ENCODE measurements at places on chromosomes 7 and 10.

DNA sequence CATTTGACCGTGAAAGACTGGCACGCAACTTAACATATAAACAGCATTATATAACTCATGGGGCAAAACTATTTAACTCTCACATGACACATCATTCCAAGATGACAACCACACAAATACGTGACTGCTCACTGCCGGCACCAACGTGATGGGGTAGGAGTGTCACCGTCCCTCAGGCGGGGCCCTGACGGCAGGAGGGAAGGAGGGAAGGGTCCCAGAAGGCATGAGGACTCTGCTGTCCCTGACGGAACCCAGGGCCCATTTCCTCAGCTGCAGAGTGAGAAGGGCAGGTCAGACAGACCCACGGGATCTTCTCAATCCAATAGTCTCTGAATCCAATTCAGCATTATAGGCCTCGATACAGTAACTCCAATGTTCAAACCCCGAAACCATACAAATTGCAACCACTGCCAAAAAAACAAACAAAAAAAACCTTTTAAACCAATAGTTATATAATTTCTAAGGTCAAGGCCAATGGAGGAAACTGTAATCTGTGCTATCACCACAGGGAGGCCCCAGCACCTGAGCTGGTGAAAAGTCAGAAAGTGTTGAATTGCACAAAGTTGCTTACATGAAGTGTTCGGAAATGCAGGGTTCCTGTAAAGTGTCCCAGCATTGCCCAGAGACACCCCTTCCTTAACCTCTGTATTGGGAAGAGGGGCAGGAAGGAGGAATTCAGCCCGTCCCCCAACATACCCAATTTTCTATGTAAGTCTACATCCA is 137.4 kb downstream of the TNS3 start:
- H3K36me3 ChIP-seq = peaks cover 25% of the 10 kb centered on the region
- no peak overlapping the region for H3K4me3 ChIP-seq
- H3K4me1 ChIP-seq = peaks cover 60% of the 10 kb centered on the region
- no peak overlapping the region for H3K27ac ChIP-seq
- DNase-seq = peak; percentile 24

- DNase-seq = no peak
- no peaks in the 10 kb centered on the region for H3K4me1 ChIP-seq
- H3K36me3 ChIP-seq = no peaks in the 10 kb centered on the region
- no peak overlapping the region for H3K4me3 ChIP-seq
Measured at GRCh38 chr10:132163278-132163765, 23.4 kb upstream of the DPYSL4 start.

DNA sequence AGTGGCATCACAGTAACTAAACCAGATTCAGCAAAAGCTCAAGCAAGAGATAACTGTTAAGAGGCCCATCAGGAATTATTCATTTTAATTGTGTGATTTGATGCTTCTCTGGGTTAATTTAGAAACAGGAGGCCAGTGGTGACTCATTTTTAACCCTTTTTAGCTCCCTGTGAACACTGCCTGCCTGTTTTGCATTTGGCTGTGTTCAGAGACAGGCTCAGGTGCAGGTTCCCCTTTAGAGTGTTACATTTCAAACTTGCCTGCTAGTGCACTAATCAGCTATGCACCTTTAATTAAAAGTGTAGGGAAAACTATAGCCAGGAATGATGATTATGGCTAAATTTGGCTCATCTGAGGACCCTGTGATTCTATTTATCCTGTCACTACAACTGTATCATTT is 6.5 kb downstream of the STAMBPL1 start:
- DNase-seq = no peak
- no peak overlapping the region for H3K4me3 ChIP-seq
- no peak overlapping the region for H3K27ac ChIP-seq
- H3K4me1 ChIP-seq = peaks cover 93% of the 10 kb centered on the region

- no peak for DNase-seq
- H3K4me1 ChIP-seq = no peaks in the 10 kb centered on the region
- H3K27ac ChIP-seq = no peak overlapping the region
Measured at GRCh38 chr7:155759740-155760430, 52.4 kb downstream of the SHH start.

GRCh38 chr10:57627642-57628178 is 640.0 kb downstream of the IPMK start:
- H3K27ac ChIP-seq = no peak overlapping the region
- no peaks in the 10 kb centered on the region for H3K36me3 ChIP-seq
- H3K27me3 ChIP-seq = no peaks in the 10 kb centered on the region
- no peak for DNase-seq

- peaks cover 19% of the 10 kb centered on the region for H3K4me1 ChIP-seq
- no peak overlapping the region for H3K4me3 ChIP-seq
- H3K36me3 ChIP-seq = no peaks in the 10 kb centered on the region
- no peak for DNase-seq
- H3K27me3 ChIP-seq = peaks cover 4% of the 10 kb centered on the region
Measured at GRCh38 chr7:136033413-136034031, 56.4 kb upstream of the MTPN start.

- no peak overlapping the region for H3K4me3 ChIP-seq
- peaks cover 1% of the 10 kb centered on the region for H3K27me3 ChIP-seq
- no peak overlapping the region for H3K27ac ChIP-seq
- H3K4me1 ChIP-seq = no peaks in the 10 kb centered on the region
Measured at GRCh38 chr7:141003172-141004065, 11.3 kb downstream of the MRPS33 start.

- H3K4me1 ChIP-seq = peaks cover 10% of the 10 kb centered on the region
- no peak for DNase-seq
- H3K27ac ChIP-seq = no peak overlapping the region
- peaks cover 8% of the 10 kb centered on the region for H3K27me3 ChIP-seq
Measured at GRCh38 chr7:107023522-107024151, 20.9 kb upstream of the PRKAR2B start.

GRCh38 chr10:21926358-21926925 is 77.1 kb downstream of the DNAJC1 start:
- peak overlapping the region; percentile 77 for H3K27ac ChIP-seq
- H3K27me3 ChIP-seq = no peaks in the 10 kb centered on the region
- peaks cover 37% of the 10 kb centered on the region for H3K4me1 ChIP-seq

DNA sequence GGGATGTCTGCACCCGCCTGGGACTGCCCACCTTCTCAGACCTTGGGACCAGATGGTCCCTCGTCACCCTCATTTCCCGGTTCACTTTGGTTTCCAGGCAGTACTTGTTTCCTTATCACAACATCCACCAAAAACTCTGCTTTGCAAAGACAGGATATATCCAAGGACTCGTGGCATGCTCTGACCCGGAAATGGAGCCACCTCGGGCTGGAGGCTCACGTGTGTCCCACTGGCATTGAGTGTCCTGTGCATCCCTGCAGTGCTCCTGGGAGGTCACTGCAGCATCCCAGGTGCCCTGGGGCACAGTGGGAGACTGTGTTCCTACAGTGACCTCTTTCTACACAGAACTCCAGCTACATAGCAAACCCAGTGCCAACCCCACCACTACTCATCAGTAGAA is 611.9 kb upstream of the FOXK1 start:
- H3K27ac ChIP-seq = no peak overlapping the region
- H3K36me3 ChIP-seq = no peaks in the 10 kb centered on the region
- DNase-seq = no peak
- no peaks in the 10 kb centered on the region for H3K4me1 ChIP-seq
- peaks cover 3% of the 10 kb centered on the region for H3K27me3 ChIP-seq
- H3K4me3 ChIP-seq = no peak overlapping the region

DNA sequence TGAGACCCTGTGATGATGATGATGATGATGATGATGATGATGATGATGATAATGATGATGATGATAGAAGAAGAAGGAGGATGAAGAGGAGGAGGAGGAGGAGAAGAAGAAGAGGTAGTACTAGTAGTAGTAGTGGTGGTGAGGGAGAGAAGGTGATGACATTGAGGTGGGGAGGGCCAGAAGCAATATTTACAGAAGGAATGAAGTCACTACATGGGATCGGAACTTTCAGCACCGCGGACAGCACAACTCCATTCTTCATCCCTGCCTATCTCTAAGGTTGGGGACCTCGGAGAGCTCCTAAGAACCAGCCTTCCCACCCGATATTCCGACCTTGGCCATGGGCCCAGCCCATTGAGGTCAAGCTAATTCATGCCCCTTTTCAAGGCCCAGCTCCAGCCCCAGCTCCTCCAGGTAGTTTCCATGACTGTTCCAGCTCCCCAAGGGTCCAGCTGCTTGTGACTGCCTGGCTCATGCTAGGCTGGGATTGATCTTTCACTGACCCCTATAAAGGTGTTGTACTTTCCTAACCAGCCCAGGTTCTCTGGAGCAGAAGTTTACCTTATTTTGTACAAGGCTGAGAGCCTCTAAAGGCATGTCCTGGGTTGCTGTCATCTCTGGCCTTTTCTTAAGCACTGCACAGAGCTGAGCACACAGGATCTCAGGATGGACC is 10.3 kb downstream of the CRHR2 start:
- H3K36me3 ChIP-seq = no peaks in the 10 kb centered on the region
- peaks cover 21% of the 10 kb centered on the region for H3K27me3 ChIP-seq
- DNase-seq = peak; percentile 41

DNA sequence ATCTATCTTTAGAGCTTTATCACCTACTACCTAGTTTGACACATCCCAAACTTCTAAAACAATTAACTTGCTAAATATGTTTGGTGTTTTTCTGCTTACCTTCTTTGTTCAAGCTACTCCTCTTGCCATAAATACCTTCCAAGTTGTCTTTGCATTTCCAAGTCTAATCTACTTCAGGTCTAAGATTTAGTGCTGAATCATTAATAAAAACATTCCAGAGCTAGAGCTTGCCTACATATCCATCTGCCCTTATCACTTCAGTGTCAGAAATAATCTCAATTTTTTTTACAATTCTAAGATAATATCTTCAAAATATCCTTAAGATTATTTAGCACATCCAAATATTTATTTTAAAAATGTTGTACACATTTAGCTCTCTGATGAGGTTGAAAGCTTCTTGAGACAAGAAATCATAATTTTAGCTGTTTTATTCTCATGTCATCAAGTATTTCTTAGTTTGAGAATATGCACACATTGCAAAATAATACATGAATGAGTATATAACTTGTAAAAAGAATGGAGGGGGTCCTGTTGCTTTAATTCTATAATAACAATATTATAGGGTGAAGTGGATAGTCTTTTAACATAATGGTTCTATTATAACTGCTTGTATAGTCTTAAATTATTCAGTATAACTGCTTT is 466.3 kb downstream of the SEMA3D start:
- H3K4me3 ChIP-seq = peak overlapping the region; percentile 12
- no peak for DNase-seq
- H3K36me3 ChIP-seq = peaks cover 41% of the 10 kb centered on the region
- no peaks in the 10 kb centered on the region for H3K27me3 ChIP-seq

DNA sequence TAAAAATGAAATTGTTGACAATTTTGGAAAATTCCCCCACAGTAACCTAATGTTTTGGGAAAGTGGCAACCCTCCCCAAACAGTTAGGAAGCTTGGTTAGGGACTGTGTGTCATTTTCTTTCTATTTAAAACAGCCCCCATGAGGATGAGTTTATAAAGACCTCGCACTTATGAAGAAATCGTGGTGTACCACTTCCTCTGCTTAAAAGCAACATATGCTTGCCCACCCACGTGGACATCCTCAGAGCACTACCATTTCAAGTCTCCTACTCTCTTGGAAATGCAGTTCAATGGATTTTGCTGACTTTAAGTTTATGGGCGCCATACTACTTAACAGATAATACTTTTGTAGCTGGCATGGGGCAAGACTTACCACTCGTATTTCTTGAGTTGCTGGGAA is 223.8 kb downstream of the DYNC1I1 start:
- DNase-seq = no peak
- no peak overlapping the region for H3K4me3 ChIP-seq
- no peaks in the 10 kb centered on the region for H3K4me1 ChIP-seq
- H3K27ac ChIP-seq = no peak overlapping the region
- H3K27me3 ChIP-seq = no peaks in the 10 kb centered on the region

DNA sequence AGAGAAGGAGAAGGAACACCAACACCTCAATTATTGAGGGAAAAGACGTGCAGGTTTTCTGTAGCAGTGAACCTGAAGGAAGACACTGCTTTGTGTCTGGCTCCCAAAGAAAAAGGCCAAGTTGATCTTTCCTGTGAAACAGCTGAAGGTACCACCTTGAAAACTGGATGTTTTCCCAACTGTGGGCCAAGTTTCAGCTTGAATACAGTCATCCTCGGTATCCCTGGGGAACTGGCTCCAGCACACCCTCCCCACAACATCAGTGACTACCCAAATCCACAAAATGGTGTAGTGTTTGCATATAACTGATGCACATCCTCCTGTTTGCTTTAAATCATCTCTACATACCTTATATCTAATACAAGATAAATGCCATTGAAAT is 297.0 kb upstream of the PITRM1 start:
- no peak for DNase-seq
- peaks cover 66% of the 10 kb centered on the region for H3K4me1 ChIP-seq
- no peaks in the 10 kb centered on the region for H3K36me3 ChIP-seq
- no peaks in the 10 kb centered on the region for H3K27me3 ChIP-seq
- peak overlapping the region; percentile 80 for H3K4me3 ChIP-seq
- peak overlapping the region; percentile 99 for H3K27ac ChIP-seq

DNA sequence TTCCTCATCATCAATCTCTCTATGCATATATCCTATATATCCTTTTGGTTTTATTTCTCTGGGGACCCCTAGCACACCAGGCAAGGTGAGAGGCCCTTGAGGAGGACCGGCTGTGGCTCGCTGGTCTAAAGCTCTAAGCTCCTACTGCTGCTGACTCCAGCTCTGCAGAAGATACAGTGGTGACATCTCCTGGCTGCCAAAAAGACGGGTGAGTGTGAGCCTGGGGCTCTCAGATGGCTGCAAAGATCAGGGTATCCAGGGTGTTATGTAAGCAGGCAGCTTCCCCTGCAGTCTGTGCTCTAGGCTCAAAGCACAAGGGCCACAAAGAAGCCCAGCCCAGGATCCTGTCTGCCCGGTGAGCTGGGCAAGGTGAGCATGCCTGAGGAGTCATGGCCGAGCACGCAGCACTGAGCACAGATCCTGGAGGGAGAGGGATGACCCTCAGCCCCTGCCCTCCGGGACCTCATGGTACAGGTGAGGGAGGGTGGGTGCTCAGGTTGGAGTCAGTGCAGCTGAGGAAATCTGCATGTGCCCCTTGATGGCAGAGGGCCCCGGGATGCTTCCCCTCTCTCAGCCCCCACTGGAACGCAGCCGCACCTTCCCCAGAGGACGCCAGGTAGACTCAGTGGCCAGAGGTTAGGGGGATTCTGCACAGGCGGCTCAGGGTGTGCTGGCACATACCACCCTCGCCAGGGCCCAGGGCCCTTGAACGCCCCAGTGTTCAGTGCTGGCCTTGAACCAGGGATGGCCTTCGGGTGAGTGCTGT is 95.4 kb upstream of the INSIG1 start:
- H3K4me1 ChIP-seq = peaks cover 45% of the 10 kb centered on the region
- H3K36me3 ChIP-seq = peaks cover 9% of the 10 kb centered on the region
- H3K27ac ChIP-seq = no peak overlapping the region
- DNase-seq = no peak

All from HFFc6 (cell line).